Activated CD4-positive, CD25-positive, alpha-beta regulatory T cell treated with anti-CD3 and anti-CD28 coated beads, Interleukin-2, amount 50 U/mL, for 16 hours (primary cell): ENCODE measurements at places on chromosomes 5 and 9.

DNA sequence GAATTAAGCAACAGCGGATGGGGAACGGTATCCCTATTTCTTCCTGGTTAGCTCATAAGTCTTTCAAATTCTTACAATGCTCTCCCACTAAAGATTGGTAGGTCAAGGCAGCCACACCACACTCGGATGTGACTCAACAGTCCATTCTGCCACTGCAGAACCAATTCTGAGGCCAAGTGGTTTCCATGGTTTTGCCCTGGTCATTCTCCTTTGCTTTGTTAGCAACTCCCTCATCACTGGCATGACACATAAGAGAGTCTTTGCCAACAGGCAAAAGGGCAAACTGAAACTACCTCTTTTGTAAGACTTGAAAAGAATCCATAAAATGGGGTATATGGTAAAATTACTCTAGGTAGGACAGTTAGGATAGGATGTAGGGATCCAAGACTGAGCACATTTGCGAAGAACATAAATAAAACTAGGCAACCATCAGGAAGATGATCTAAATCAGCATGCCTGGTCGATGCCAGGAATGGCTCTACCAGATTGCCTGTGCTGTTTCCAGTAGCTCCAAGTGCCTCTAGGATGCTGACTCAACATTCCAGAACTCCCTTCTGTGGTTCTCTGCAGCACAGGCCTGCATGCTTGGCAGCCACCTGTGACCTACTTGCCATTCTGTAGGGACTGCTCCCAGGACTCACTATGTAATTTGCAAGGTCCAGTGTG lies 105.4 kb downstream of the DCP2 start:
- DNase-seq = no peak

- no peak for DNase-seq
Measured at GRCh38 chr5:120473332-120473731, 9.2 kb downstream of the PRR16 start.

- DNase-seq = no peak
Measured at GRCh38 chr9:35673132-35674024, at the start of gene CA9. Gene CA9, plus strand, starts transcription at chr9:35673928. Its CDS starts 32 bp downstream, at chr9:35673960.

DNA sequence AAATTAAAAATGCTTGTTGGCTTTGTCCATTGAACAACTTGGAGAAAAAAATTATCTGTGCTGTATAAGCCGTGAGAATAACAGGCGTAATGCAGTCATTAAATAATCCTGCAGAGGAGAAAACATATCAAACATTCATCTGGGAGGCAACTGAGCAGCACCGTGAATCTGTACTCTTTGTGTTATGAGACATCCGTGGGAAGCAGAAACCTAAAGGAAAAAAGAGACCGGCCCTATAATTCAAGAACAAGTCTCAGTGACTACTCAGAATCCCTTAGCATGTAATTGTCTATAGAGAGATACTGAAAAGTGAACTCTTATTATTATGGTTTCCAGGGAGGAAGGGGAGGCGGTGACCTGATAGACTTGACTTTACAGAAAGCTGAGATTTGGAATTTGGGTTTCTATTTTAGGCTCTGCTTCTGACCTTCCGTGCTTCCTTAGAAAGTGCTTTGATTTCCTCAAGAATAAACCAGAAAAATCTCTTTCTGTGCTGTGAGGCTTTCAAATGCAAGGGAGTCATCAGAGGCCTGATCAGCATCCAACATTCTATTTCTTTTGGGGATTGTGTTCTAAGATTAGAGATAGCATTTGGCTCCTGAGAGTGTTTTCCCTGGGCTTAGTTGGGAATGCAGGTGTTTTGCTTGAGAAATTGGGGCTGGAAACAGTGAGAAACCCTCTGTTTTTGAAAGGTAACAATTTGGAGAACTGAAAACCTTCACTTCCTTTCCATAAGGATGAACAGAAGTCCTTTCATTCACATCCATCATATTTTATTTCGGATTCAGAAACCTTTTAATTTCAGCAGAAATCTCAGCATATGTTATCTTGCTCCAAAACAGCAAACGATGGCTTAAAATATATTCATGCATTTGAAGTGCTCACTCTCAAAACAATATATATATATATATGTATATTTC lies 296.7 kb downstream of the CSNK1G3 start:
- no peak for DNase-seq

- DNase-seq = no peak
Measured at GRCh38 chr5:135190416-135191083, 156.5 kb upstream of the PITX1 start.

- no peak for DNase-seq
Measured at GRCh38 chr5:148923023-148923422, 96.6 kb downstream of the ADRB2 start.

- DNase-seq = no peak
Measured at GRCh38 chr5:95923918-95924544, 37.6 kb downstream of the ELL2 start.

GRCh38 chr5:43412644-43413043 lies 453 bp upstream of the CCL28 start:
- no peak for DNase-seq

DNA sequence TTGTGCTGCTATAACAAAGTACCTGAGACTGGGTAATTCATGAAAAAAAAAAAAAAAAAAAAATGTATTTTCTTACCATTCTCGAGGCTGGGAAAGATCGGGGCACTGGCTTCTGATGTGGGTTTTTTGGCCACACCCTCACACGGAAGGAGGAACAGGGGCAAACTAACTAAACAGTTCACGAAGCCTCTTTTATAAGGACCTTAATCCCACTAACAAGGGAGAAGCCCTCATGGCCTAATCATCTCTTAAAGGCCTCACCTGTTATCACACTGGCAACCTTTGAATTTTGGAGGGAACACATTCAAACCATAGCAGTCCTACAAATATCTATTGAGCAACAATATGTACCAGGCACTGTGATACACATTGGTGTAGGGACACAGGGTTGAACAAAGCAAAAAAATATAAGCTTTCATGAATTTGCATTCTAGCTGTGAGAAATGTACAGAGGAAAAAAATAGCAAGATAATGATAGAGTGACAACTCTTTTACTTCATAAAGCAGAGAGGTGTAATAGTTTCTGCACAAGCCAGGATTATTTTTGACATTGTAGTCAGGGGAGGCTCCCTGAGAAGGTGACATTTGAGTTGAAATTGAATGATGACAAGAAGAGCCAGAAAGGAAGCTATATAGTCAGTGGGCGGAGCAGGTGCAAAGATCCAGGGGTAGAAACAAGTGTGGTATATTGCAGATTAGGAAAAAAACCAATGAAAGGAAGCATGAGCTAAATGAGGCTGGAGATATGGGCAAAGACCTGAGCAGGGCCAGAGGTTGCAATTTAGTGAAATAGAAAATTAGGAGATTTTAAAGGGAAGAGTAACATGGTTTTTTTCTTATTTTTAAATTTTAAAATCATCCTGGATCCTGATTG lies 68.1 kb upstream of the GRAMD2B start:
- no peak for DNase-seq

- DNase-seq = no peak
Measured at GRCh38 chr5:59741599-59741998, 151.9 kb downstream of the PDE4D start.

DNA sequence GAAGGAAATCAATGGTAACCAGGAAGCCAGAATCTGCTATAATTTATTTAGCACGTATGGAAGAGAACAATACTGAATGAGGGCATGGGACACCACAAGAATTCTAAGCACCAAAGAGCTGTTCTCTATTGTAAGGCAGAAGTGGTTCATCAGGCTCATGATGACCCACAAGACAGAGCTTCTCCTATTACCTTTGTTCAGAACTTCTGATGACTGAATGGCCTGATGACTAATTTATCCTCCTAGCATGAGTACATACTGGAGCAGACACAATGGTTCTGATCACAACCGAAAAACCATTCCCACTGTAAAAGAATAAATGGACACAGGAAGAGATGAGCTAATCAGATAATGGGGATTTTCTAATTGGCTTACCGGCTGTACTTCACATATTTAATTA lies 329.8 kb upstream of the PDE4D start:
- no peak for DNase-seq

- DNase-seq = no peak
Measured at GRCh38 chr5:81513982-81514381, 120.0 kb upstream of the ACOT12 start.
